ENCODE measurements at places on chromosomes 5 and 9.

- no peak for DNase-seq
Observed at GRCh38 chr5:32536246-32536645, 49.1 kb upstream of the SUB1 start.

DNA sequence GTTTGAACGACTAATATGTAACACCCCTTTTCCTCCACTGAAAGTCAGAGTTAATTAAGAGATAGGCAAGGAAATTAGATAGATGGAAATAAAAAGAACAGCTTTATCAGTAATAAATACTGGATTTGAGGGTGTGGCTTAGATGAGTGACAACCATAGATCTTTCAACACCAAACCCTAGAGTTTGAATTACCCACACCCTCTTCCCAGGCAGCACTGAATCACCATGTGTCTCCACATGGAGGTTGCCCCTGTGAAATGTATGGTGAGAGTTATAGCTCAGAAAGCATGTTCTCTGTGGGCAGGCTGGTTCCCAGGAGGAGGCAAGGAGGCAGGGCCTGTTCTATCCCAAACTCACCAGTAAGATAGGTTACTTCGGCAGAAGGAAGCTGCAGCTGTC, 69.7 kb downstream of the TMEM174 start:
- no peak for DNase-seq

DNA sequence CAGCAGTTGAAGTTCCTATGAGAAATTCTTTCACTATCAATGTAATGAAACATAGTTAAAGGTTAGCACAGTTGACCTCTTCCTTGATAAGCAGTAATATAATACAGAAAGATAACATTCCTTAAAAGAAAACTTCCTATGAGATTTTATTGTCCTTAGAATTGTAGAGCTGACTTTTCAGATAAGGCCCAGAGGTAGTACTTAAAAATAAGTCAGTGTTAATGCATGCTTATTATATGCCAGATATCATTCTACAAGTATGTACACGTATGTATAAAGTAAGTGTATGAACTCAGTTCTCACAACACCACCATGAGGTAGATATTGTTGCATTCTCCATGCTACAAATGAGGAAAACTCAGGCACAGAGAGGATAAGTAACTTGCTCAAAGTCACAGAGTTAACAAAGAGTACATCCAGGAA, 15.3 kb downstream of the AP3S1 start:
- DNase-seq = no peak

- no peak for DNase-seq
Observed at GRCh38 chr5:94402096-94402495, 216.3 kb downstream of the KIAA0825 start.

DNA sequence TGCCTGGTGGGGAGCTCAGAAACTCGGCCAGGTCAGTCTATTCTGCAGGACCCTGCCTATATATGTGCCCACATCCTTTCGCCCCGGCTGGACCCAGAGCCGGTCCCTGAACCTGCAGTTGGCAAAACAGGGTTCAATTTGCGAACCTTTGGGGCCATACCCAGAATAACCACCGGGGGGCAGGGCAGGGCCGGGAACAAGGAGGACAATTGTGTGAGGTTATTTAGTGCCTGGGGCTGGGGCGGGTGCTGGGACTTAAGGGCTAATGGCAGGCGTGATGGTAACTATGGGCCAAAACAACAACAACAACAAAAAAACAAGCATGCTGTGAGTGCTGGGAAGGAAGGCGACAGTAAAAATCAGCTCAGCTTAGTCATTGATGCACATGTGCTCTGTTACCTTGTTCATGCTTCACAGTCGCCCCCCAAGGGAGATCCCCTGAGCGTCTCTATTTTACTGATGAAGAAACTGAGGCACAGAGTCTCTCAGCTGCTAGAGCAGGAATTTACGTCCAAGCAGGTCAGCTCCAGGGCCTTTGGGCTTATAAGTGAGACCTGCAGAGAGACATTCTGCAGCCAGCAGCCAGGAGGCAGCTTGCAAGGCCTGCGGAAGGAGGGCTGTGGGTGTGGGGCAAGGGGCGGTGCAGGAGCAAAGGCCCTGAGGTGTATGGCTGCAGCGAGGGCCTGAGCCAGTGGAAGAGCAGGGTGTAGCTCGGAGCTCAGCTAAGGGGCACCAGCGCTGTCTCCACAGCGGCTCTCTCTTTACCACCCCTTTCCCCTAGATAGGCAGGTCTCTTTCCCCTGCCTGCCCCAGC, 106.0 kb downstream of the PHF2 start:
- DNase-seq = no peak

DNA sequence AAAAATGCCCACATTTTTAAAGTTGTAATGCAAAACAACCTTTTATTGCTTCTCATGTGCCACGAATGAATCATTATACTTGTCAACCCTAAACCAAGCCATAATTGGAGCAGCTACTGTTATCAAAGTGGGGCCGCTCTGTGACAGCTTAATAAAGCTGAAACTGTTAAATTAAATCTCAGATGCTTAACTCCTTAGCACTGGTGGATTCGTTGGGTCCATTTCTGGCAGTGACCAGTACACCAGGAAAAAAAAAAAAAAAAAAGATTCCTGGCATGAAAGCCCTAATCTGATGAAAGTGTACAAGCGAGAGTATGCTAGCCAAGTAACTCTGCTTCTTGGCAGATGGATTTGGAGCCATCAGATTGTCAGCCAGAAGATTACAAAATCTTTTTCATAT, 164.8 kb downstream of the ZSWIM6 start:
- DNase-seq = no peak

DNA sequence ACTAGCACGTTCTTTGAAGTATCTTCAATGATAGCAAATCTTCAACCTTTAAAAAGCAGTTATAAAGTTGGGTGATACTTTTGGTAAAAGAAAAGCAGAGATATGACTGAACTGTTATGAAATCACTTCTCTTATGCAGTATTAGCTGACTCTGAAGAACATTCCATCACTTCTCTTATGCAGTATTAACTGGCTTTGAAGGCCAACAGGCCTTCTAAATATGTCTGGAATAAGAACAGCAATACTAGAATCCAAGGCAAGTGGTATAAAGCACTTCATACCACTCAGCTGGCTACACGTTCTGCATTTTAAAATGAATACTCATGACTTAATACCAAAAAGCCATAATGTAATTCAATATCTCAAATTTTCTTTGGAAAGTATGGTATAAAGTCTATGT, 17.3 kb downstream of the SKIC3 start:
- DNase-seq = no peak

GRCh38 chr5:17020678-17021601, 84.9 kb upstream of the MYO10 start:
- DNase-seq = no peak

GRCh38 chr5:56264417-56265025, 31.4 kb upstream of the ANKRD55 start:
- DNase-seq = no peak

DNA sequence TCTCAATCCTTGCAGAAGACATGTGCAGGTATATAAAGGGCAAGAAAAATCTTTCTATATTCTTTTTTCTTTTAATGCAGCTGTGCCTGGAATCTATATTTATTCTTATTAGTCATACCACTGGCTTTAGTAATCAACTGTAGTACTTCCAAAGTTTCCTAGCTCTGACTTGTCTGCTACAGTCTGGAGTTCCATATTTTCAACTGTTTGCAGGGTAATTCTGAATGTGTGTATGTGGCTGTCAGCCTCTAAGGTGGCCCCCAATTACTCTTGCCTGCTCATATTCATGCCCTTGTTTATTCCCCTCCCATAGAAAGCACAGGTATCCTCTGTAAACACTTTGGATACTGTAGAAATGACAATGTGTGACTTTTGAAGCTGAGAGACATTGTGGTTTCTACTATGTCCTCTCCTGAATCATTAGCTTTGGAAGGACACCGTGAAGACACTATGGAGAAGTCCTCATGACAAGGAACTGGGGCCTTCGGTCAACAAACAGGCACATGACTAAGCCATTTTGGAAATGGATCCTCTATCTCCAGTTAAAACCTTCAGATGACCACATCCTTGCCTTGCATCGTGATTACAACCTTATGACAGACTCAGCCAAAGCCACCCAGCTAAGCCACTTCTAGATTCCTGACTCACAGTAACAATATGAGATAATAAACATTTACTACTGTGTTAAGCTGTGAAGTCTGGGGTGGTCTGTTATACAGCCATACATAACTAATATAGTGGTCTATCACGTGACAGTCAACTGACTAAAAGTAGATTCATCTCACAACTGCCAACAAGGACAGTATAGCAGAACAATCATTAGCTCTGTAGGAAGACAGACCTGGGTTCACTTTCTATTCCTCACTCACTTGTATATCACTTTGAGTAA, 49.5 kb upstream of the SUSD1 start:
- DNase-seq = no peak

DNA sequence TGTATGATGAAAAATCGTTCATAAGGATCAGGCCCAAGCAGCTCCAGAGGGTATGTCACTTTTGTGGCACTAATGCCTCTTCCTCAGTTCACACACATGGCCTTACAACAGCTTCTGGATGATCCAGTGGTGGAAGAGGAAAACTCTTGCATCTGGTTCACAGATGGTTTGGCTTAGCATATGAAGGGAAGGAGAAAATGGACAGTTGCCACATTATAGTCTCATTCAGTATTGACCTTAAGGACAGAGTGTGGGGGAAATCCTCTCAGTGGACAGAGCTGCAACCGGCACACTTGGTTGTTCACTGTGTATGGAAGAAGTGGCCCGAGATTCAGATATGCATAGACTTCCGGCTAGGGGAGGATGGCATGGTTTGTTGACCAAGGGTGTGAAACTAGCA, 22.8 kb downstream of the C9orf57 start:
- no peak for DNase-seq

DNA sequence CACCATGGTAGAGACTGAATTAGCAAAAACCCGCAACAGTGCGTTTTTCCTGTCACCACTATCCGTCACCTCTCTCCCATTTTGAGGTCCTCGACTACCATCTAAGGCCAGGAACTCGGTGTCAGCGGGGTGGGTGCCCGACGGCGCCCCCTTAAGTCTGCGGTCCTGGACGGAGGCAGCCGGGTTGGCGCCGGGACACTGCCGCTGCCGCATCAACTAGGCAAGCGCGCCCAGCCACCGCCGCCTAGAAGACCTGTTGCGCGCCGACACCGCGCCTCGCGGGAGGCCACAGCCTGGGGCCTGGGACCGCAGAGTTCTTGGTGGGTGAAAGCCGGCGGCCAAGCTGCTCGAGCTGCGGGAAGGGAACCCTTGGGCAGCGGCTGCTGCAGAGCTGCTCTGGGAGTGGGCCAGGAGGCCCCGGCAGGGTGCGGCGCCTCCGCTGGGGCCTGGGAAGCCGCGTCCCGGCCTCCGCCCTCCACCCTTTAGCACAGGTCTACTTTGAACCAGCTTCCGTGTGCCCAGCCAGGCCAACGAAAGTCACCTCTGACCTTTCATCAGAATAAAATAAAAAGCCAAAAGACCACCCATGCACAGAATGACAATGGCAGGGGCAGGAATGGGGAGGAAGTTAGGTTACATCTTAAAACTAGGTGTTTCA, 3.5 kb downstream of the FOXB2 start:
- DNase-seq = no peak

GRCh38 chr5:6926491-6927038, 213.3 kb downstream of the TENT4A start:
- DNase-seq = no peak

GRCh38 chr5:959581-960531, 48.7 kb upstream of the NKD2 start:
- DNase-seq = no peak

GRCh38 chr9:133569891-133570690, 35.6 kb downstream of the ADAMTSL2 start:
- DNase-seq = no peak

DNA sequence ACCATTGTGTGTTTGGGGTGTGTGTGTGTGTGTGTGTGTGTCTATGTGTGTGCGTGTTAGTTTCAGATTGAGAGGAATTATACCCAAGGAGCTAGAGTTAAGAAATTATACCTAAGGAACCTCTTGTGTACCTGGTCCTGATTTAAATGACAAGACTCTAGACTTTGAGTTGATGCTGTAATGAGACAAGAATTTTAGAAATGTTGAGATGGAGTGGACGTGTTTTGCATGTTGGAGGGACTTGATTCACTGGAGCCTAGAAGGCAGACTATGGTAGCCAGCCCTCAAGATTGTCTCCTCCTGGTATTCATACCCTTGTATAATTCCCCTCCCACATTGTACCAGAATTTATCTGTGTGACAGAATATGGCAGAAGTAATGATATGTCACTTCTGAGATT, 52.4 kb upstream of the HSPB3 start:
- DNase-seq = no peak

GRCh38 chr5:59583810-59584562, 309.5 kb downstream of the PDE4D start:
- no peak for DNase-seq

GRCh38 chr5:135249658-135250057, 149.4 kb downstream of the MACROH2A1 start:
- DNase-seq = no peak

DNA sequence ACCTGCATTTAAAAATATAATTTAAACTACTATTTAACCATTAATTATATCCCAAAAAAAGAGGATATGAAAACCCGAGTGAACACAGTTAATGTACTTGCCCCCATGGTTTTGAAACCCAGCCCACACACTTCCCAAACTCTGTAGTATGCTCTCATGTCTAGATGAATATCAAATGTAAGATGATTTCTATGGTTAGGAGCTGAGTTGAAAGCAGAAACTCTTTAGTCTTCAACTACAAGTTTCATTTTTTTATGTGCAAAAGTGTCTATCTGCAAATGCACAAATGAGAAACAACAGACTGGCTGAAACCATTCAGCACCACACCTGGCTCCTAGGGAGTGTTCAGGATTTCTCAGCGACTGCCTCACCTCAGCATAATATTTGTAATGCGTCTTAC, 183.3 kb downstream of the SEMA5A start:
- DNase-seq = no peak

- no peak for DNase-seq
Observed at GRCh38 chr5:172336264-172336663, 52.7 kb upstream of the UBTD2 start.

GRCh38 chr5:3285621-3286020, 310.0 kb upstream of the IRX1 start:
- no peak for DNase-seq

DNA sequence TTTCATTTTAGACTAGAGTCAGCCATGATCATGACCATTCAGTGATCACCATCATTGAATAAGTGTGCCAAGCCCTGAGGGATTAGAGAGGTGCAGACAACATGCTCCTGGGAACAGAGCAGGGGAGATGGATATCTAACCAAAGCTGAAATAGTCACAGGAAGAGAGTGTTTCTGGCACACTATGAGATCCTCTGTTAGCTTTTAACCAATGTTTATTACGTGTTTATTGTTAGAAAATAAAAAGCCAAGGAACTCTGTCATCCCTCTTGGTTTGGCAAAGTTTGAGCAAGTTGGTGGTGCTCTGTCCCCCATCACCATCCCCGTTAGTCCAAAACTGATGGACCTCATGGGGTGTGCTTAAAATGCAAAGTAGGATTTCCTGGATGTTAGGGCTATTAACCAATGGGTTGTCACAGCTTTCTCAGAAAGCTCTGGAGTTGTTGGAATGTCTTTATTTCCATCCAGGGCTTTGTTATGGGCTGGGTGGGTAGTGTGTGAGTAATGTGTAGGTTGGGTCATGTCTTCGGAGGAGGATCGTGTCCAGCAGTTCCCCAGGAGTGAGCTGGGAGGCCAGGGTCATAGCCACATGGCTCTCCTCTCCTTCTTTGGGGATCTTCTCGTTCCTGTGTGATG, 34.9 kb downstream of the SLC28A3 start:
- DNase-seq = no peak
